Stimulated activated CD8-positive, alpha-beta memory T cell treated with anti-CD3 and anti-CD28 coated beads, Interleukin-4, amount 100 ng/mL, for 1 hour (primary cell): ENCODE measurements at places on chromosomes 2 and 18.

DNA sequence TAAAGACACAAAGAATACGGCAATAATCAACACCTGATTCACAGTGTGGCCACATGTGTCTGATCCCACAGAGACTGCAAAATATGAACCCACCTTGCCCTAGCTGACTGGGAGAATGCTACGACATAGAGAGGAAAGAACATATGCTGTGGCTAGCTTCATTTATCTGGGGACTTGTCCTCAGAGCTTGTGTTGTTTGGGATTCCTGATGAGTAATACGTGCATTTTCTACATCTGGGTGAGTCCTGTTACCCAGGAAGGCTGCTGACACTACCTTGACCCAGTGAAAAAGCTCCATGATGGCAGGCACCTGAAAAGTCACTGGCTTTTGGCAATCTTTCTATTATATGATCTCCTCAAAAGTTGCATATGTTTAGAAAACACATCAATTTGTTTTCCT, 427.7 kb upstream of the LYPD1 start:
- DNase-seq, result no peak

GRCh38 chr18:74622072-74622471, 24.4 kb downstream of the ZNF407 start:
- no peak for DNase-seq

- no peak for DNase-seq
Measured at GRCh38 chr2:196500686-196501431, 138.7 kb upstream of the CCDC150 start.

DNA sequence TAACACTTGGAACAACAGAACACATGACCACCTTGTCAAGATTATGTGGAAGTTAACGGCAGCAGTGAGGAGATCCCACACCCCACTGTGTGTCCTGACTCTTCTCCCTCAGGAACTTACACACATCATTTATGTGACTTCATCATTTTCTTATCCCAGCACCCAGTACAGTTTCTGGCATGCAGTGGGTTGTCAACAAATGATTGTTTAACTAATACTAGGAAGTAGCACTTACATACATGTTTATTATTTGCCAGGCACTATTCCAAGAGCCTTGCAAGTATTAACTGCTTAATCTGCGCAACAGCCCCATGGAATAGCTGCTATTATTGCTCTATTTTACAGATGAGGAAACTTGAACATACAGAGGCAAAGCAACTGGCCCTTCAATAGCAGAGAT, 391.5 kb downstream of the TXNL1 start:
- DNase-seq, result no peak

DNA sequence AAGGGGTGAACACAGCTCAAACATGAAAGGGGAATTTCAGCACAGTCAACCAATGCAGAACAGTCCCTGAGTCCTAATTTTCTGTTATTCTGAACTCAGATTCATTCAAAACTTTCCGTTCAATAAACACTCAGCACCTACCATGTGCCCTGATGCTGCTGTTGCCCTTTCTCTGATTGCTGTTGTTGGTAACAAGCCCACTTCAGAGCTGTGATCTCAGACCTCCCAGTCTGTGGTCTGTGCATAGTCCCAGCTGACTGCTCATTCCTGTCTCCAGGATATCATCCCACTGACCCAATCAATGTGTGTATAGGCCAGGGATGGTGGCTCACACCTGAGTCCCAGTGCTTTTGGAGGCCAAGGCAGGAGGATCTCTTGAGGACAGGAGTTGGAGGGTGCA, 82.7 kb upstream of the SLC35G4 start:
- no peak for DNase-seq

DNA sequence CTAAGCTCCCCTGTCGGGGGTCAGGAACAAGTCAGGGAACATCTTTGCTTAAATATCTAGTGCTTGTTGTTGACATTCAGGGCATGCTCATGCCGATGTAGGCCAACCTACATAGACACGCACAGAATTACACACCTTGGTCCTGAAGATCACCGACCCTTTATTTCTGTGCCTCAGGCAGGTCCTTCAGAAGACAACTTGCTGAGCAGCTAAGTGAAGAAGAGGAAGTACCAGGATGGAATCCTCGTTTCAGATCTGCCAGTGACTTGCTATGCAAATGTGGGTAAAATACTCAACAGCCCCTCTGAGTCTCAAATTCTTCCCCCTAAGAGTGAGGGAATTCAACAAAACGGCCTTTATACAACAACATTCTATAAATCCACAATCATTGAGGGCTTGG, 494.7 kb downstream of the BCL11A start:
- no peak for DNase-seq

DNA sequence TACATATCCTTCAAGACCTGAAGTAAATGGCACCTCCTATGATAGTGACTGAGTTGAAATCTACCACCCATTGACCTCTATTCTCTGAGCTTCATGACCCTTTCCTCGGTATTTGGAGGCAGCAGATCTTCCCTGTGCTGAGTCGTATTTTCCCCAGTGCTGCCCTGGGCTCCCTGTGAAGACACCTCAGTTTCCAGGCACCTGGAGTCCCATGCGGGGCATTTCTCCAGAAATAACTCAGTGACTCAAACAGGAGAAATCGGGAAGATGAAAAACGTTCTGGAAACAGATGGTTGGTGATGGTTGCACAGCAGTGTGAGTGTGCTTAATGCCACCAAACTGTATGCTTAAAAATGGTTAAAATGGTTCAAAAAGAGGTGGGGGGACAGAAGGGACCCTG, 18.0 kb downstream of the SMYD1 start:
- DNase-seq, result no peak

DNA sequence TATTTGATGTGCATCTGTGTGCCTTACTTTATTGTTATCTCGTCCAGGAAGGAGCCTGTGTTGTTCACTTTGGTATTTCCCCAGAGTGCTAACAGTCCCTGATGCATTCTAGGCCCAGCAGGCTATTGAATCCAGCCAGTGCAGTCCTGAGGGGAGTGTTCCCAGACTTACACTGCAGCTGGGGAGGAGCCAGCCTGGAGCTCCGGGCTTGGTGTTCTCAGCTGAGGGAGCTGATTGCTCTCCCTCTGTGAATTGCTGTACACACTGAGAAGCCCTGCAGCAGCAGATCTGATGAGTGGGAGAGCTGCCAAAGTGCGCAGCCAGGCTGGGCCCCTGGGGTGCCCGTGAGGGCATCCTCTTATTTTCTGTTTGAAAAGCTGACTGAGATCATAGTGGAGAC, 159.2 kb downstream of the GALNT3 start:
- DNase-seq, result no peak

GRCh38 chr18:74797577-74798151, 200.0 kb downstream of the ZNF407 start:
- no peak for DNase-seq

DNA sequence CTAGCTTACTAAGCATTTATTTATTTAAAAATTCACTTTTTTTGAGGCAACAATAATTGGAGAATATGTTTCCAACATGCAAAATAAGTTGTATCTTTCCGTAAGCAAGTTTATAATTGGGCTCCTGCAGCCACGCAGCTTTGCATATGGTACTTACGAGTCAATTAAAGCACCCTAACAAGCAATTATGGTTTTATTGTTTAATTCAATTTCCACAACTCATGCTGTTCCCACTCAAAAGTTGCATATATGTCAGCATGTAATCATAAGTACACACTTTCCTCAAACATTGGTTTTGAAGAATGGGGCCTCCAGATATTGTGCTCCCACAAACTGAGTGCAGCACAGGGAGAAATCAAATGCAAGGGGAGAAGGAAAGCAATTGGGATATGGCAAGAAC, 585.1 kb upstream of the HNMT start:
- DNase-seq, result no peak

- DNase-seq, result no peak
Measured at GRCh38 chr18:75257605-75258004, 47.0 kb downstream of the TSHZ1 start.

GRCh38 chr18:78487649-78488048, 492.0 kb upstream of the SALL3 start:
- no peak for DNase-seq
